ENCODE measurements at places on chromosomes 11 and 22.

DNA sequence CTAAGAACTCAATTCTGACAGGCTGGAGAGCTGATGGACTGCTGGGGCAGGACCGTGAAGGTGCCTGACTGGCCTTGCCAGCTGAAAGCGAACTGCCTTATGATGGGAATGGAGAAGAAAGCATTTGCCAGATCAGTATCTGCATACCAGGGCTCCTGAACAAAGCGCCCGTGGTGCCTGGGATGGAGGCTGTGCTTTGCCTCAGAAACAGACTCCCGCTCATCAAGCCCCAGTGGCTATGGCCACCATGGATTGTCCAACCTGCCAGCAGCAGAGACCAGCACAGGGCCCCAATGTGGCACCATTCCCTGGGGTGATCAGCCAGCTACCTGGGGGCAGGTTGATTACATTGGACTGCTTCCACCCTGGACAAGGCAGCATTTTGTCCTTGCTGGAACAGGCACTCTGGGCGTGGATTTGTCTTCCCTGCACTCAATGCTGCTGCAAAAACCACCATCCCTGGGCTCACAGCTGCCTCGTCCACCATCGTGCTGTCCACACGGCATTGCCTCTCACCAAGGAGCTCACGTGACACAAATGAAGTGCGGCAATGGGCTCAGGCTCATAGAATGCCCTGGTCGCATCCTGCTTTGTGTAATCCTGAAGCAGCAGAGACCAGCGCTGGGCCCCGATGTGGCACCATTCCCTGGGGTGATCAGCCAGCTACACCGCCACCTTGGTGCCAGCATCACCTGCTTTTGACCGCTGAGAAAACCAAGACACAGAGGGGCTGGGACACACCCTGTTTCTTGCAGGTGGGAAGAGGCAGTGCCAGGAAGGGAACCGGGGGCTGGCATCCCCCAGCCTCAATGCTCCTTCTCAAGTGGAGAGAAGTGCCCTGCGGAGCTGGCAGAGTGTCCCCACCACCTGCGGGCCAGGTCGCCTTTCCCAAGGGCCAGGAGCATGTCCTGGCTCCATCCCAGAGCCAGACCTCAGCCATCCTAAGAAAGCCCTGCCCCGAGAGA lies 1367.5 kb downstream of the BRD1 start:
- no peaks in the 10 kb centered on the region for H3K36me3 ChIP-seq
- no peak for DNase-seq
- H3K27ac ChIP-seq = no peak overlapping the region
- no peak overlapping the region for H3K4me3 ChIP-seq

DNA sequence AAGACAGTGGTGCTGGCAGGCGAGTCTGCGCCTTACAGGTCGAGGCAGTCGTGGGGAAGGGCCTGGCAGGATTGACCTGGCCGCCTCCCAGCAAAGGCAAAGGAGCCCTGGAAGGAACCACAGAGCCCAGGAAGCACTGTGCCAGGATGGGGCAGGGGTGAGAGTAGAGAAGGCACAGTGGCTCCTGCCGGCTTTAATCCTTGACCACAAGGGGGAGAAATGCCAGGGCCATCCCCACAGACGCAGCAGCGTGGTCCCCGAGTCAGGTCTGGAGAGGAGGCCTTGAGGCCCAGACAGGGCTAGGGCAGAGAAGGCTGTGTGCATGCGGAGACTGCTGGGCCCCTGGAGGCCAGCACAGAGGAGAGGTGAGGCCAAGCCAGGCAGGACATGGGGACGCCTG lies 9.9 kb upstream of the NDUFS8 start:
- no peak overlapping the region for H3K4me3 ChIP-seq
- no peak for DNase-seq
- no peak overlapping the region for H3K27ac ChIP-seq

DNA sequence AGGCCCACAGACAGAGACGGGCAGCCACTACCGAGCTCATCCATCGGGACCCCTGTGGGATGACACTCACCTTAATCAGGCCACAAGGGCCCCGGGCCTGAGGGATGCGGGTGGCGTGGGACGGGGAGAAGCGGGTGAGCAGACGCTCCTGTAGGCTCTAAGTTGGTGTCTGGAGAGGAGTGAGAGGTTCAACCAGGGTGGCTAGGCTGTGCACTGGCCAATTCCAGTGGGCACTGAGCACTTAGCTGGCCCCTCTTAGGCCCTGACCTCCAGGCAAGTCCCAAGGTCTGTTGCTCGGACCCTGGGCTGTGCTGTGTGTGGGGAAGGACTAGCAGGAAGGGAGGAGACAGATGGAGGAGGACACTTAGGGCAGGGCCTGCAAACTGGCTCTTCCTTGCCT lies 139.3 kb downstream of the ST3GAL4 start:
- H3K4me1 ChIP-seq = no peaks in the 10 kb centered on the region
- H3K4me3 ChIP-seq = no peak overlapping the region
- H3K36me3 ChIP-seq = no peaks in the 10 kb centered on the region
- no peak overlapping the region for H3K27ac ChIP-seq
- H3K27me3 ChIP-seq = no peaks in the 10 kb centered on the region
- no peak for DNase-seq

DNA sequence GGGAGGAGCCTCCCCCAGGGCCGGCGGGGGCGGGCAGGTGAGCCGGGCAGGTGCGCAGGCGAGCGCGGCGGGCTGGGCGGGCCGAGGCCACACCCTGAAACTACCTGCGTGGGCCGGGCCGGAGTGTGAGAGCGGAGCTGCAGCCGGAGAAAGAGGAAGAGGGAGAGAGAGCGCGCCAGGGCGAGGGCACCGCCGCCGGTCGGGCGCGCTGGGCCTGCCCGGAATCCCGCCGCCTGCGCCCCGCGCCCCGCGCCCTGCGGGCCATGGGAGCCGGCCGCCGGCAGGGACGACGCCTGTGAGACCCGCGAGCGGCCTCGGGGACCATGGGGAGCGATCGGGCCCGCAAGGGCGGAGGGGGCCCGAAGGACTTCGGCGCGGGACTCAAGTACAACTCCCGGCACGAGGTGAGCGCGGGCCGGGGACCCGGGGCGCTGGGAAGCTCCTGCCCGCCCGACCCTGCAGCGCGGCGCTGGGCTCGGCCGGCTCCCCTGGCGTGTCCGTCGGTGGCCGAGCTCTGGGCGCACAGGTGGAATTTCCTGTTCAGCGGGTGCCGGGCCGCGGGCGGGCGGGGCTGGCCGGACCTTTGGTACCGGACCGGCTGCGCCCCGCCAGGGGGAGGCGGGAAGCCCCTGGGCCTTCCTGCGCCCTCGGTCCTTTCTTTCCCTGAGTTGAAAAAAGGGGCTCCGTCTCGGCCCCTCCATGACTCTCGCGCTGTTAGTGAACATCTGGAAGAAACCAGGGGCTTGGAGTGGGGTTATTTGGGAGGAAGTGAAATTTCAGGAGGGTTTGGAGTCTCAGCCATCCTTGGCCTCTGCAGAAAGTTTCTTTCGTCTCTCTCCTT lies at the start of gene ST14:
ST14 (plus strand) TSS at position 126 of the 841 bp plus-strand sequence; CDS start at position 324, 198 bp downstream.
- H3K36me3 ChIP-seq = no peaks in the 10 kb centered on the region
- no peak within 1 kb of the TSS for H3K27ac ChIP-seq
- no peaks in the 10 kb centered on the region for H3K27me3 ChIP-seq
- DNase-seq = no peak
- H3K4me3 ChIP-seq = peak within 1 kb of the TSS; percentile 23

GRCh38 chr22:30357236-30357570 lies 396 bp downstream of the CCDC157 start:
- no peaks in the 10 kb centered on the region for H3K27me3 ChIP-seq
- H3K36me3 ChIP-seq = peaks cover 9% of the 10 kb centered on the region
- peak overlapping the region; percentile 96 for H3K4me3 ChIP-seq
- DNase-seq = no peak

- H3K27me3 ChIP-seq = no peaks in the 10 kb centered on the region
- DNase-seq = no peak
- H3K36me3 ChIP-seq = no peaks in the 10 kb centered on the region
- no peak overlapping the region for H3K27ac ChIP-seq
Measured at GRCh38 chr11:71148716-71149115, 103.7 kb downstream of the SHANK2 start.

- no peak overlapping the region for H3K4me3 ChIP-seq
- H3K36me3 ChIP-seq = no peaks in the 10 kb centered on the region
- H3K4me1 ChIP-seq = no peaks in the 10 kb centered on the region
Measured at GRCh38 chr11:111463276-111463675, 48.9 kb downstream of the BTG4 start.

DNA sequence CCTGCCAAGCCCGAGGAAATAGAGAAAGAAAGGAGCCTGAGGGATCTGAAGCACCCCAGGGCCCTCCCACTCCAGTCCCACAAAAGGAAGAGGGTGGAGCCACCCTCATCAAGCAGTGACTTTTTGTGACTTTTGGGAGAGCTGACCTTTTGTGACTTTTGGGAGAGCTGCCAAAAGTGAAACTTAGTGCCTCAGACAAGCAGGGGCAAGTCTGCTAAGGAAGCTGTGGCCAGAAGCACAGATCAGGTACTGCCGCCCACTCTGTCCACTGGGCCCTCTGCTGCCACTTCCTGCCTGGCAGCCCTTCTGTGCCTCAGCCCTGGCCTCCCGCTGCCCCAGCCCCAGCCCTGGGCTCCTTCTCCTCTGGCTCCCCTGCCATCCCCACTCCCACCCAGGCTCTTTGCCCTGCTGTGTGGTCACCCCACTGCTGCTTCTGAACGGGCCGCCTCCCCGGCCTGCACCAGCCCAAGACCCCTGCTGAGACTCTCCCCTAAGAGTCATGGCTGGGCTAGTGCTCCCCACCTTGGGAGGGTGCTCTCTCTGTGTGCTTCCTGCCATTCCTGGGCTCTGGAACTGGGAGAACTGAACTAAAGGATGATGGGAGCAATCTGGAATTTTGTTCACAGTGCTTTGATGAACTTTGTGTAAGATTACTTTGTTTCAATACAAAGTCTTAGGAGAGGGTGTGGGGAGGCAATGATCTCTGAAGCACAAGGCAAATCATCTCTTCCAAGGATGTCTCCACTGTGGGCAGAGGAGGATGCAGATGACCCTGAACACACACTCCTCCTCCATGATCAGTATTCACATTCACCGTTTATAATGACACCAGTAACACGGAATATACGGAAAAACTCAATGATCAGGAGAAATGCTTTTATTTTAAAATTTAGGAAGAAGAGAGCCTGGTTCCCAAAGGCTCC lies at the start of gene APOBEC3H:
APOBEC3H (plus strand) TSS at position 147 of the 923 bp plus-strand sequence. CDS start 3,035 bp downstream, outside the sequence.
- no peaks in the 10 kb centered on the region for H3K27me3 ChIP-seq
- H3K4me3 ChIP-seq = peak within 1 kb of the TSS; percentile 17
- DNase-seq = peak; percentile 74
- peak within 1 kb of the TSS; percentile 94 for H3K27ac ChIP-seq
- H3K36me3 ChIP-seq = no peaks in the 10 kb centered on the region

GRCh38 chr11:47154616-47155570 lies 21.8 kb downstream of the ARFGAP2 start:
- peaks cover 31% of the 10 kb centered on the region for H3K4me1 ChIP-seq
- no peaks in the 10 kb centered on the region for H3K36me3 ChIP-seq
- peak overlapping the region; percentile 39 for H3K27ac ChIP-seq
- H3K27me3 ChIP-seq = no peaks in the 10 kb centered on the region
- peak; percentile 69 for DNase-seq

DNA sequence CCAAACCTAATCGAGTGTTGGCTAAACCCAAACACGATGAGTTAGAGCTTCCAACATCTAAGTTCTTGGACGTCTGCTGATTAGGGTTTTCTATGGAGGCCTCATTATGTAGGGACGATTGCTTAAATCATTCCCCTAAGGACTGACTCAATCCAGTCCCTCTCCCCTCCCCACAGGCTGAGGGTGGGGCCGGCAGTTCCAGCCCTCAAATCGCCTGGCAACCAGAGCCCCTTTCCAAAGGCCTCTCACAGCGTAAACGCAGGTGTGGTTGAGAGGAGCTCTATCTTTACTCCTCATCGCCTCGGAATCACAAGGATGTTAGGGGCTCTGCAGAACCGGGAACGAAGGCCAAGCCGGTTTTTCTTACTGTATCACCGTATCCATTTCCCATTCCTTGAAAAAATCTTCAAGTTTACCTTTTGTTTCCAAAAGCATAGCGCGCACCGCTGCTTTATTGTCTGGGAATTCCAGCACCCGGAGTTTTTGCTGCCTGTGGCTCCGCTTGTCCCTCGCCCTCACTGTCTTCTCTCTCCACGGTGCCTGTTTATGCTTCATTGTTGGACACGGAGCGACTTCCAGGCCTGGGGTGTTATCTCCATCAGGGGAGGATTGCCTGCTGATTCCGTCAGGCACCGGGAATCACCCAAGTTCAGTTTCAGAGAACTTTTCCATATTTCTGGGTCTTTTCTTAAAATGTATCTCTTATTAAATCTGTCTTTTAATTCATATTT lies 13.8 kb upstream of the IFITM3 start:
- no peak overlapping the region for H3K27ac ChIP-seq
- no peak overlapping the region for H3K4me3 ChIP-seq
- H3K36me3 ChIP-seq = no peaks in the 10 kb centered on the region
- peaks cover 65% of the 10 kb centered on the region for H3K4me1 ChIP-seq
- no peaks in the 10 kb centered on the region for H3K27me3 ChIP-seq

- H3K4me1 ChIP-seq = peaks cover 10% of the 10 kb centered on the region
- no peak overlapping the region for H3K27ac ChIP-seq
- DNase-seq = no peak
Measured at GRCh38 chr11:69647390-69647748, 6.4 kb downstream of the CCND1 start.

All from natural killer cell (primary cell).